Activated naive CD8-positive, alpha-beta T cell treated with anti-CD3 and anti-CD28 coated beads, Interleukin-2, amount 50 U/mL, for 24 hours (primary cell): ENCODE measurements at places on chromosomes 7 and 10.

- peak; percentile 82 for DNase-seq
Measured at GRCh38 chr7:27196287-27196767, 3.6 kb downstream of the HOXA13 start.

DNA sequence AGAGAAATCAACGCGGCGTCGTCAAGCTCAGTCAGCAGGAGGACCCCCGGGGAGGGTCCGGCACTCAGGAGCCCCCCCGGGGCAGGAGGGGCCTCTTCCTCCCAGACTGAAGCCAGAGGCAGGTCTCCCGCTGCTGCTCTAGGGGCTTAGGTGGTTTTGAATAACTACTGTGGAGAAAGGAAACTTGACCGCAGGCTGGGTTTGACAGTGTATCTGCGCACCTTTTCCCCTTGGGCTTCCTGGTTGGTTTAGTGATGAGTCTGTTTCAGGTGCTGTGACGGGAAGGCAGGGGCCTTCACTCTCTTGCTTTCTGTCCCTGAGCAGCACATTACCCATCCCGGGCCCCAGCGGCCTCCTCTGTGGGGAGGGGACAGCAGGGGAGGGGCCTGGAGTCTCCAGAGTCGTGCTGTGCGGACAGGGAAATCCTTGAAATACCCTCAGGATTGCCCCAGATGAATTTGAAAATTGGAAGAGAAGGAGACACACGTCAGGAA lies 262.2 kb downstream of the ADARB2 start:
- no peak for DNase-seq

- DNase-seq: no peak
Measured at GRCh38 chr7:23334482-23335056, 35.4 kb downstream of the MALSU1 start.

GRCh38 chr7:9937944-9938631 lies 1035.6 kb upstream of the PHF14 start:
- no peak for DNase-seq

DNA sequence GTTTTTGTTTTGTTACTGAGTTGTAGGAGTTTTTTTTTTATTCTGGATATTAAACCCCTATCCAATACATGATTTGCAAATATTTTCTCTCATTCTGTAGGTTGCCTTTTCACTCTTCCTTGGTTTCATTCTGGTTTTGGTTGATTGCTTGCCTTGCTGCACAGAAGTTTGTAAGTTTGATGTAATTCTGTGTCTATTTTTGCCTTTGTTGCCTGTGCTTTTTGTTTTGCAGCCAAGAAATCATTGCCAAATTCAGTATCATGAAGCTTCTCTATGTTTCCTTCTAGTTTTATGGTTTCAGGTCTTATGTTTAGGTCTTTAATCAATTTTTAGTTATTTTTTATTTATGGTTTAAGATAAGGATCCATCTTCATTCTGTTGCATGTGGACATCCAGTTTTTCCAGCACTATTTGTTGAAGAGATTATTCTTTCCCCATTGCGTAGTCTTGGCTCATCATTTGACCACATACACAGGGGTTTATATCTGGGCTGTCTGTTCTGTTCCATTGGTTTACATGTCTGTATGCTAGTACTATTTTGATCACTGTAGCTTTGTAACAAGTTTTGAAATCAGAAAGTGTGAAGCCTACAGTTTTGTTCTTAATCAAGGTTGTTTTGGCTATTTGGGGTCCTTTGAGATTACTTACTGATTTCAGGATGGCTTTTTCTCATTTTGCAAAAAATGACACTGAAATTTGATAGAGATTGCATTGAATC lies 26.4 kb downstream of the BMPR1A start:
- DNase-seq: no peak

DNA sequence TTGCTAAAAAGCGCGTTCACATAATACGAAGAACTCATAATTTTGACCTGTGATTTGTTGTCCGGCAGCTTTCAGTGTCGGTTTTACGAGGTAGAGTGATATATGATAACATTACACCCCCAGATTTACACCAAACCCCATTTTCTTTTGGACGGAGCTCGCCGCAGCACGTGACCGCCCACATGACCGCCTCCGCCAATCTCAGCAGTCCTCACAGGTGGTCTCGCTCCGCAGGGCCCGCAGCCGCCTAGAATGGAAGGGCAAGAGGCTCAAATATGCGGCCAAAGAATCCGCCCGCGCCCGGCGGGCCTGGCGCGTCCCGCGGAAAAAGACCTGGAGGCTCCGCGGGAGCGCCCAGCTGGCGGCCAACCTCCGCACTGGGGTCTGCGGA lies at the start of gene HOXA7:
Gene HOXA7 (minus strand): TSS at position 168 of the 391 bp plus-strand sequence. CDS start 130 bp downstream, at position 38.
- DNase-seq: no peak

DNA sequence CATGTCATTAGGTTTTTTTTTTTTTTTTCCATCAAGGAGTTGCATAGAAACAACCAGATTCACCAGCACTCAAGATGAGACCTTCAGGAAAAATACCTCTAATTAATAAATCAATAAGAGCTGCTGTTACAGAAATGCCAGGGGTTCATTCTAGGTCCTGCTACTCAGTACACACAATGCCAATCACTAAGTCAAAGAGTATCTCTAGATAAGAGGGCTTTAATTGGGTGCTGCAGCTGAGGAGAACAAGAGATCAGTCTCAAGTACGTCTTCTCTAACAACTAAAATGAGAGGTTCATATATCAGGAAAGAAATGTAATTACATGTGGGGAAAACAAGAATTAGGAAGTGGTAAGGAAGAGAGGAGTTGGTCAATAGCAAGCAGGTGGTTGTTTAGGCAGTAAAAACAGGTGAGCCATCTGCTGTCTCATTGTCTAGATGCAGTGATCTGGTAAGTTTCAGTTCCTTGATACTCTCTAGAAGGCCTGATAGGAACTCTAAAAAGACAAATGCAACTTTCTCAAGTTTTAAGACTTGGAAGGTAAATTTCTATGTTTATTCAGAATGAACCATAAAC lies 272.9 kb upstream of the ZWINT start:
- no peak for DNase-seq

DNA sequence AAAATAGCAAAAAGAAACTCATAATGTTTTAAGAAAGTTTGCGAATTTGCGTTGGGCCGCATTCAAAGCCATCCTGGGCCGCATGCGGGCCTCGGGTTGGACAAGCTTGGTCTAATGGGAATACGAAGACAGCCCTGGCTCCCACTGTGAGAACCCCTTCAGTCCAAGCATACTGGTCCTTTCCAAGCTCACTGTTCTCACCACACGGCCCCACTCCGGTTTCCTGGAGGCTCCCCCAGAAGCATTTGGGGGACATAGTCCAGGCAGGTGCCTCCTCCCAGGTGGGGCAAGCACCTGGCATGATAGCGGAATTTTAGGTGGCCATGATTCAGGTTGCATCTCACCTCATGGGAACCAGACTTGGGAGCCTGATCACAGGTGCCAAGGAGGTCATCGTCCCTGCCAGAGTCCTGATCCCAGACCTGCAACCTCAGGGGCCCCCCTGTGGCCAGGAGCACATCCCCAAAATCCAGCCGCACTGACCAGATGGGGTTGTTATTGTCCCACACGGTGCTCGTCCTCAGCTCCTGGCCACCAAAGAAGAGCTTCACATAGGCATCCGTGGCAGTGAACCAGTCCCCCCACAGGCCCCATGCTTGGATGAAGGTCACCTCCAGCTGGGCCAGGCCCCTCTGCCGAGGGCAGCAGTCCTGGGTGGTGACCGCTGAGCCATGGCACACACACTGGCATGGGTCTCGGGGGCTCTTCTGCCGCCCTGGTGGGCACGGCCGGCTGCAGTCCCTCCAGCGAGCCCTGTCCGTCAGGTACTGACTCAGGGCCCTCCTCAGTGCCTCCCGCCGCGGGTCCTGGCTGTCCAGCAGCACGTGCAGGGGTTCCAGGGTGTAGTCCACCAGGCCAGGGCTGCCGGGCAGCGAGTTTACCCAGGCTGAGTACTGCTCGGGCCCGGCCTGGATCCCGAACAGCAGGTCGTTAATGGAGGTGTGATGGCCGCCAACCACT lies 4.4 kb downstream of the PRF1 start:
- no peak for DNase-seq

- DNase-seq: peak; percentile 83
Measured at GRCh38 chr10:12348870-12349628, at the start of gene CAMK1D. Gene CAMK1D, plus strand, starts transcription at chr10:12349547.

- no peak for DNase-seq
Measured at GRCh38 chr10:125979976-125980375, 83.6 kb downstream of the FANK1 start.

DNA sequence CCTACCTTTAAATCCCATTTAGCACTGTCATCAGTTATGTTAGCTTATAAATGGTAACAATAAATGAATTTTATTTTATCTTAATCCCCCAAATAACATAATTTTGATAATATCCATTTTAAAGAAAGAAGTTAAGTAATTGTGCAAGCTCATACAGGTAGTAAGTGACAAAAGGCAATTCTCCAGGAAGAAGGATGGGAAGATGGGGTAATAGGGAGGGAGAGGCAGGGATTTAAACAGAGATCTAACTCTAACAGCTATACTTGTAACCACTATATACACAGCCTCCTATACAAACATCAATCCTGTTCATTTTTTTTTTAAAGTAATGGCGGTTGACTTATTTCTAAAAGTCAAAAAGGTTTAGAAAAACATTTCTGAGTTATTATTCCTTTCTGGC lies 119.4 kb downstream of the SGMS1 start:
- no peak for DNase-seq

- no peak for DNase-seq
Measured at GRCh38 chr7:26379711-26380110, 88.0 kb downstream of the SNX10 start.

DNA sequence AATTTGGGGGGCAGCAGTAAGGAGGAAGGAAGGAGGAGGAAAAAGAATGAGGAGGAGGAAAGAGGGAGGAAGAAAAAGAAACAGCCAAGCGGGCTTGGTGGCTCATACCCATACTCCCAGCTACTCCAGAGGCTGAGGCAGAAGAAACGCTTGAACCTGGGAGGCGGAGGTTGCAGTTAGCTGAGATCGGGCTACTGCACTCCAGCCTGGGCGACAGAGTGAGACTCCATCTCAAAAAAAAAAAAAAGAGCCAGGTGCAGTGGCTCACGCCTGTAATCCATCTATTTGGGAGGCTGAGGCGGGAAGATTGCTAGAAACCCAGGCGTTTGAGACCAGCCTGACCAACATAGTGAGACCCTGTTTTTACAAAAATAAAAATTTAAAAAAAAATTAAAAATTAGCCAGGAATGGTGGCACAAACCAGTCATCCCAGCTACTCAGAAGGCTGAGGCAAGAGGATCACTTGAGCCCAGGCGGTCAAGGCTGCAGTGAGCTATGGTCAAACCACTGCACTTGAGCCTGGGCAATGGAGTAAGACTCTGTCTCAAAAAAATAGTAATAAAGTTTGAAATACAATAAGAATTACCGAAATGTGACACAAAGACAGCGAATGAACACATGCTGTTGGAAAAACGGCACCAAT lies 14.1 kb upstream of the CRCP start:
- DNase-seq: no peak

GRCh38 chr7:26593393-26593792 lies 271.0 kb downstream of the SKAP2 start:
- DNase-seq: no peak

- DNase-seq: no peak
Measured at GRCh38 chr10:45058580-45058979, 57.9 kb downstream of the ZNF22 start.

DNA sequence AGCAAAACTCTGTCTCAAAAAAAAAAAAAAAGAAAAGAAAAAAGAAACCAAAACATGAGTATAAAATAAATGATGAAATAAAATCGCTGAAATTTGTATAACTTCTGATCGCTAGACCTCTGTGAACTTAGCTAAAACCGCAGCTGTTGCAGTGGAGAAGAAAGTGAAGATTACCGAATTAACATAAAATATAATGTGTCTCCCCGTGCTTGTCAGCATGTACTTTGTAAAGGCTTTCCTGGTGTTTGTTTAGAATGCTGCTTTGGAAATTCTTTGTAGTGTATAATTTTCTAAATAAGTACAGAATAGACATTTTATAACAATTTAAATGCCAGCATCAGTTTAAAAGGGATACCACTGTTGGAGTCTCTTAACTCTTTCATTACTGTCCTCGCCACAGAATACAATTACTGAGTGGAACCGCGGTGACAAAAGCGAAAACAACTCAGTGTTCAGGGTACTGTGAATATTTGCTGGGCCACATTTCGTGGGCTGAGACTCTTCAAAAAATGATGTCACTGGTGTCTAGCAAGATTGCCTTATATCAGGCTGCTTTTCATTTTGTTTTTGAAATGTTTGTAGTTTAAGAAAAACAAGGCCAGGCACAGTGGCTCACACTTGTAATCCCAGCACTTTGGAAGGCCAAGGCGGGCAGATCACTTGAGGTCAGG lies 167.7 kb downstream of the NSUN6 start:
- no peak for DNase-seq

DNA sequence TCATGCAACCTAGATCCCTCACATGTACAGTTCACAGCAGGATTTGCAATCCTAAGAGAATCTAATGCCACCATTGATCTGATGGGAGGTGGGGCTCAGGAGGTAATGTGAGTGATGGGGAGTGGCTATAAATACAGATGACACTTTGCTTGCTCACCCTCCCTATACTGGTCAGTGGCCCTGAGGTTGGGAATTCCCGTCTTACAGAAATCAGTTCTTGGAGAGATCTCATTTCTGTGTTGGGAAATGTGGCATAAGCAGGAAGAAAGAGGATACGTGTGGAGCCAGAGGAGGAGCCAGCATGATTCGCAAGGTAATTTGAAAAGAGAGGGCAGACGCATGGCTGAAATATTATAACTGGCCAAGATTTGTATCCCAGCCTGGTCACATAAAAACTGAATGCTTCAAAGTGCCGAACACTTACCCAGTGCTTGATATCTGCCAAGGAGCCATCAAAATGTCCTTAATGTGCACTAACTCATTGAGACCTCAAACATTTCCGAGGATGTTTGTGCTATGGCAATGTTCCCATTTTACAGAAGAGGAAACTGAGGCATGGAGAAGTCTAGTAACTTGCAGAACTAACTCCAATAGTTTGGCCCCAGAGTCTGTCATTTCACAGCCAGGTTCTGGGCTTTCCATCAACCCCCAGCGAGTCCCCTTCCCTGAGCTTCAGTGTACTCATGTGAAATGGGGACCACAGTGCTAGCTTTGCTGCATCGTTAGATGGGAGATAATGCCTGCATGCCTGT lies 5.5 kb upstream of the IKZF1 start:
- no peak for DNase-seq

DNA sequence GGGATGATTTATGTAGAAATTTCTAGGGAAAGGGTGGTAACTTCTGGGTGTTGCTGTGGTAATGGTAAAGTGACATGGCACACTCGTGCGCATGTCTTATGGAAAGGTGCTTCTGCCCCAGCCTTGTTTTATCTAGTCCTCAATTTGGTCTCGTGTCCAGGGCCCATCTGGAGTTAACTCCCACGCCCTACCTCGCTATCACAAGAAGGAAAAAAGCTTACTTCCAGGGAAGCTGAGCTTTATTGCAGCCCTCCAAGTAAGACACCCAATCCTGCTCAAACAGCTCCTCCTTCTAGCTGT lies 611.8 kb downstream of the TNS3 start:
- DNase-seq: no peak

- DNase-seq: no peak
Measured at GRCh38 chr7:31419505-31420055, 79.1 kb upstream of the NEUROD6 start.

GRCh38 chr7:101102026-101102425 lies 16.7 kb downstream of the TRIM56 start:
- no peak for DNase-seq

- no peak for DNase-seq
Measured at GRCh38 chr10:132515811-132516726, 21.5 kb upstream of the INPP5A start.

GRCh38 chr10:97644936-97645335 lies 4.5 kb downstream of the PI4K2A start:
- DNase-seq: no peak

- DNase-seq: no peak
Measured at GRCh38 chr7:73307436-73307835, 1.2 kb downstream of the NSUN5 start.

GRCh38 chr10:29734640-29734961 lies 99.8 kb upstream of the SVIL start:
- DNase-seq: no peak

- no peak for DNase-seq
Measured at GRCh38 chr10:133309720-133310398, 1.1 kb downstream of the ZNF511 start.
